NCI-H2171 (cell line): ENCODE measurements at places on chromosomes 5 and 9.

DNA sequence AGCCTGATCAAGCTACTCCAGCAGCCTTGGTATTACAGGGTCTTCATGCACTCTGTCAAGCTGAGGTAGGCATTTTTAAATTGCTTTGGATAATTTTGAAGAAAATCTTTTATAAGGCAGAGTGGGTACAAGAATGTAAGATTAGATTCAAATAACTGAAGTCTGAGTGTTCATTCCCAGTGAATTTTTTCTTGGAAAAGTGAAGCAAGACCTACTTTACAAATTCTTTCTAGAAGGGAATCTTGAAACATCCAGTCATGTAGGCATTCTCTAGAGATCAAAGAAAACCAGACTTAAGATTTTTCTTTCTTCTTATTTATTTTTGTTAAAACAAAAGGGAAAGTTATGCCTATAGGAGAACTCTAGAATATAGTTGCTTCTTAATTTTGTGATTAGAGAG is 139.0 kb downstream of the FOCAD start:
- no peak for DNase-seq

- no peak for DNase-seq
Observed at GRCh38 chr5:8376478-8376877, 507.5 kb downstream of the MTRR start.

- no peak for DNase-seq
Observed at GRCh38 chr5:58022055-58022454, 437.8 kb downstream of the PLK2 start.

GRCh38 chr9:86652736-86653135 is 294.6 kb downstream of the GAS1 start:
- DNase-seq = no peak

DNA sequence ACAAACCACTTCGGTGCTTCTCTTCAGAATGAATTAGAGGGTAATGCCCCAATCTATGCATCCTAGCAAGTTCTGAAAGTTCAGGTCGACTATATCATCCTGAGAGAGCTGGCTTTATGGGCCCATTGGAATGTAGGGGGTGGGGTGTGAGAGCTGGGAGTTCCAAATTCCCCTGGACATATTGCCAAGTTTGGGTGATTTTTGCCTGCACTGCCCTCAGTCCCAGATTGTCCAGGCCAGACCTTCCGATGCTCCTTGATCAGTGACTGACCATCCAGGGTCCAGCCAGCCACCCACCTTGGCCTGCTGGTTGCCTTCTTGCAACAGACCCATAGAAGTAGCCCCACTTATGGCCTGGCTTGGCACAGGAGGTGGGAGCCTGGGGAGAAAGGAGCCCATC is 47.8 kb upstream of the CXCL14 start:
- DNase-seq = no peak

DNA sequence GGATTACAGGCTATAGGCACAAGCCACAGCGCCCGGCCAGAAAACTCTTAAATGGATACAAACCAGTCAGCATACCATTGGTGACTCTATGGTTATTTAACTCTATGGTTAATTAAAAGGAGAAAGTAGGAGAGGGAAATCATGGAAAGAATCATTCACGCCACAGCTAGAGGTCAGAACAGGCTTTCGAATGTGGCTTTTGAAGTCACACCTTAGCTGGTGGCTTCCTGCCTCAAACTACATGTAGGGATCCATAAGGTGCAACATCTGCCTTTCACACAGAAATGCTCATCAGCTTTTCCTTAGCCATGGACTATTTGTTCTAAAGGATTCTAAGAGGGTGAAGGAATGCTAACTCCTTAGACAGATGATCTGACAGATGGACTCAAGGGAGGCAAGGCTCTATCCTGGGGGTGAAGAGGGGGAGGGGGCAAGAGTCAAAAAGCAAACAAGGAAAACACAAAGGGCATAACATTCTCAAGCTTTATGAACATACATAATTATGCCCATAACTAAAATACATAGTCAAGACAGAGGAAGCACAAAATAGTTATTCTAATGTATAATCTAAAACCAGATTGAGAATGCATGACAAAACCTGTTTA is 130.9 kb downstream of the EFNA5 start:
- no peak for DNase-seq

GRCh38 chr9:93645149-93645889 is 68.9 kb downstream of the PHF2 start:
- DNase-seq = no peak
